ENCODE measurements at places on chromosomes 12 and 14. TPM values are rescaled to one million over a fixed set of nuclear protein-coding genes. Genes with fewer than 3 reads are reported as not detected.

GRCh38 chr12:80498059-80498728 lies 54.2 kb downstream of the PTPRQ start:
- no peaks in the 10 kb centered on the region for H3K27me3 ChIP-seq
- DNase-seq = no peak
- no peaks in the 10 kb centered on the region for H3K4me1 ChIP-seq
- H3K4me3 ChIP-seq = no peak overlapping the region

DNA sequence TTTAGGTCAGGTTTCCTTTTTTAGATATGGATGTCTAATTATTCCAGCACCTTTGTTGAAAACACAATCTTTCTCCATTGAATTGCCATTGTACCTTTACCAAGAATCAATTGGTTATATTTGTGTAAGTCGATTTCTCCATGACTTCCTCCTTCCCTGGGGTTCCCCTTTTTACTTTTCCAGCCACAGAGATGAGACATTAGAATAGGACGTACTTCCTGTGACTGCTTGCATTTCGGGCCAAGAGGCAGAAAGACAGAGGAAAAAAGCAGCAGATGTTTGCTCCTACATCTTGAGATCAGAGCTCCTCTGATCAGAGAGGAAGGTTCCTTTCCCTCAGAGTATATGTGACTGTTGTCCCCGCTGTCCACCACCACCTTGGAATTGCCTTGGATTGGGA lies 453.7 kb upstream of the RGS6 start:
- H3K36me3 ChIP-seq = no peaks in the 10 kb centered on the region
- H3K27ac ChIP-seq = peak overlapping the region; percentile 58
- DNase-seq = no peak
- no peaks in the 10 kb centered on the region for H3K27me3 ChIP-seq

Gene ACSS3
- 0.21 TPM for total RNA-seq

Gene SLC6A15
- not detected for total RNA-seq

GRCh38 chr12:113180333-113180732 lies 4.9 kb downstream of the DDX54 start:
- no peaks in the 10 kb centered on the region for H3K27me3 ChIP-seq
- no peak overlapping the region for H3K27ac ChIP-seq
- no peak for DNase-seq
- no peak overlapping the region for H3K4me3 ChIP-seq
- H3K36me3 ChIP-seq = peaks cover 71% of the 10 kb centered on the region
- H3K4me1 ChIP-seq = peaks cover 7% of the 10 kb centered on the region

Gene DACT1
- not detected for total RNA-seq

Gene PMEL
- 2.1 TPM for total RNA-seq

DNA sequence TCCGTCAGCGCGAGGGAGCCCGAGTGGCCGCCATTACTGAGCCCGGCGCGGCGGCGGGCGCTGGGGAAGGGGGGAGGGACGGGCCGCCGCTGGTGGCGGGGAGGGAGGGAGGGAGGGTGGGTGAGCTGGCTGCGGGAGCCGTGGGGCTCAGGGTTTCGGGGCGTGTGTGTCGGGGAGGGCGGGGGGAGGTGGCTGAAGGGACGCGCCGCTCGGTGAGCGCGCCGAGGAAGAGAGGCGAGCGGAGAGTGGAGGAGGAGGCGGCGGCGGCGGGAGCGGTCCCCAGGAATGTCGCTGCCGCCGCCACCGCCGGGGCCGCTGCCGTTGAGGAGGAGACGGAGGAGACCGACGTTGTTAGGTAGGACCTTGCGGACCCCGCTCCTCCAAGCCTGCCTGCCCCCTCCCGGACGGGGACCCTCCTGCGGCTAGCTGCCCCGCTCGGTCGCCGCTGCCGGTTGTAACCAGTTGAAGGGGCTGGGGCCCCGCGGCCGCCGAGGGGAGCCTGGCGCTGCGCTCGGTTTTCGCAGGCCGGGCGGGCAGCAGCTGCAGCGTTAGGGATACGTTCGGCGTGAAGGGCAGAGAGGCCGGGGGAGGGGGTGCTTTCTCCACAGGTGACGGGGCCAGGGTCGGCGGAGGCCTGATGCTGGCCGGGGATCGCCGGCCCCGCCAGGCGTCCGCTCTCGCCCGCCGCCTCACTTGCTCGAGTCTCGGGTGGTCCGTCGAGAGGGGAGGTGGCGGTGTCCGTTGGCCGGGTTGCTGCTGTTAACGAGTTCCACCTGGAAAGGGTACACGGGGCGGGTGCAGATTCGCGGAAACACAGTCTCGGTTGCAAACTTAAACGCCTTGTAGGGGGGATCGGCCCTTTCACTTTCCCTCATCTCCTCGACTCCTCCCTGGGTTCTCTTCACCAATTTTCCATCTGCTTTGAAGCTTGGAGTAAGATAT lies at the start of gene ARHGAP5:
Gene ARHGAP5, plus strand, starts transcription at position 224 of the 942 bp plus-strand sequence. CDS start 13,366 bp downstream, outside the sequence.
- H3K4me1 ChIP-seq = peaks cover 25% of the 10 kb centered on the region
- peaks cover 49% of the 10 kb centered on the region for H3K36me3 ChIP-seq
- H3K4me3 ChIP-seq = peak within 1 kb of the TSS; percentile 84
- H3K27ac ChIP-seq = peak within 1 kb of the TSS; percentile 86
- H3K27me3 ChIP-seq = no peaks in the 10 kb centered on the region

GRCh38 chr14:66425402-66425801 lies 60.8 kb upstream of the CCDC196 start:
- H3K4me3 ChIP-seq = no peak overlapping the region
- H3K36me3 ChIP-seq = no peaks in the 10 kb centered on the region
- H3K4me1 ChIP-seq = peaks cover 6% of the 10 kb centered on the region
- no peak for DNase-seq

DNA sequence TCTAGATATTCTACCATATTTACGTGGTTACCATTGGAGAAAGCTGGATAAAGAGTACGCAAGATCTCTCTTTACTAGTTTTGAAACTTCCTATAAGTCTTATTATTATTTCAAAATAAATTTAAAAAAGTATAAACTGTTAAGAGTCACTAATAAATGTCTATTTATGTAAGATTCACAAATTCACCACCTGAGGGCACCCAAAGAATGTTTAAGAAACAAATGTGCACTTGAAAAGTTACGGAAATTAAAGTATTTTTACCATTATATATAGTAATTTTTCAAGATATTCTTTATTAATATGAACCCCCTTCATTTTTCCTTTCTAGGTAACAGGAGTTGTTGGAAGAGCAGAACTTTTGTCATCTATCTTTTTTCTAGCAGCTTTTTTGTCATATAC lies 11.9 kb downstream of the TMTC3 start:
- H3K27ac ChIP-seq = no peak overlapping the region
- H3K27me3 ChIP-seq = no peaks in the 10 kb centered on the region
- no peak overlapping the region for H3K4me3 ChIP-seq
- no peaks in the 10 kb centered on the region for H3K4me1 ChIP-seq
- H3K36me3 ChIP-seq = no peaks in the 10 kb centered on the region

DNA sequence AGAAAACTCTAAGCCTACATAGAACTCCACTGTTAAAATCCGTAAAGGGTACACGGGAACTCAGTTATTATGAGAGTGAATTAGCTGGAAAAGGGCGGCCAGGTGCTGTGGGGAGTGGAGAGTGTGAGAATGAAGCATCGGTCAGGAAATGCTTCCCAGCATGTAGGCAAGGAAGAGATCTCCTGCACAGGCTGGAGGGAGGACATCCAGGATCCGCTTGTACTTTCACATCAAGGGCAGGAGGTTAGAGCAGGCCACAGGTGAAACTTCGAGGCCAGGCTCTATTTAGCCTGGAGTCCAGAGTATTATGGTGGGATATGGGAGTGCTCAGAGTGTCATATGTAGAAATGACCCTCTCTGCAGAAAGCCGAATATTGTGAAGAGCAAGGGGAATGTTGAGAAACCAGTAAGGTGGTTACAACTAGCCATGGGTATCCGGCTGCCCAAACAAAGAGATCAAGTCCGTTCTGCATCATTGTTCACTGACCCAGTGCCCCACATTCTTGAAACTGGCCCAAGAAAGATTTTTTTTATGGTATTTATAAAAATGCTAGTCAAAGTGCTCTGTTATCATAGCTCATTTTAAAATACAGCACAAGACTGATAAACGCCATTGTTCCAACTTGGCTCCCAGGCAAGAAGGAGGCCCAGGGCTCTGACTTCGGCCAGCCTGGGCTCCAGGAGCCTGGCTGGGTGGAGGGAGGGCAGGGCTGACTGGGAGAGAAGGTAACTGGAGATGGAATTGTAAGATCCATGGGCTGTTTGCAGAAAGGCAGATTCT lies 79.4 kb upstream of the HIF1A start:
- H3K4me3 ChIP-seq = no peak overlapping the region
- no peaks in the 10 kb centered on the region for H3K27me3 ChIP-seq
- peak overlapping the region; percentile 26 for H3K27ac ChIP-seq
- H3K4me1 ChIP-seq = peaks cover 14% of the 10 kb centered on the region
- no peak for DNase-seq

Gene ZNF839
- 18.3 TPM for total RNA-seq

- H3K27me3 ChIP-seq = no peaks in the 10 kb centered on the region
- no peak overlapping the region for H3K4me3 ChIP-seq
These were observed 31.9 kb downstream of the KCTD10 start for GRCh38 chr12:109445191-109445609.

Gene RILPL1
- total RNA-seq = 9.5 TPM

Gene CRIP1
- total RNA-seq = 13.2 TPM

GRCh38 chr14:73143003-73143402 lies 6.7 kb downstream of the PSEN1 start:
- H3K27ac ChIP-seq = no peak overlapping the region
- H3K36me3 ChIP-seq = peaks cover 6% of the 10 kb centered on the region
- DNase-seq = no peak
- no peaks in the 10 kb centered on the region for H3K27me3 ChIP-seq

Gene PIK3C2G
- 24.0 TPM for total RNA-seq

Gene LTBP2
- total RNA-seq = 4.3 TPM

DNA sequence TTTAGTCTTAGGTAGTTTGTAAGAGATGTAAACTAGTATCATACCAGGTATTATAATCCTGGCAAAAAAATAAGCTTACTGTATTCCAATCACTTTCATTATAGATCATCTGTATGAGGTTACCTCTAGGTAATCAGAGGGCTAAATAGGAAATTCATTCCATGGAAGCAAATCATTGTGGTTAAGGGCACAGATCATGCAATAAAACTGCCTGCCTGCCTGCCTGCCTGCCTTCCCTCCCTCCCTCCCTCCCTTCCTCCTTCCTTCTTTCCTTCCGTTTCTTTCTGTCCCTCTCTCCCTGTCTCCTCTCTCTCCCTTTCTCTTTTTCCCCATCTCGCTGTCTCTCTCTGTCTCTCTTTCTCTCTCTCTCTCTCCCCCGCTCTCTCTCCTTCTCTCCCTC lies 3.2 kb upstream of the CLEC9A start:
- DNase-seq = no peak
- no peak overlapping the region for H3K27ac ChIP-seq
- no peaks in the 10 kb centered on the region for H3K36me3 ChIP-seq
- no peaks in the 10 kb centered on the region for H3K27me3 ChIP-seq

GRCh38 chr14:95664546-95664945 lies 21.7 kb upstream of the TCL1B start:
- no peak for DNase-seq
- no peak overlapping the region for H3K4me3 ChIP-seq
- H3K36me3 ChIP-seq = no peaks in the 10 kb centered on the region
- H3K27ac ChIP-seq = no peak overlapping the region
- peaks cover 81% of the 10 kb centered on the region for H3K27me3 ChIP-seq

DNA sequence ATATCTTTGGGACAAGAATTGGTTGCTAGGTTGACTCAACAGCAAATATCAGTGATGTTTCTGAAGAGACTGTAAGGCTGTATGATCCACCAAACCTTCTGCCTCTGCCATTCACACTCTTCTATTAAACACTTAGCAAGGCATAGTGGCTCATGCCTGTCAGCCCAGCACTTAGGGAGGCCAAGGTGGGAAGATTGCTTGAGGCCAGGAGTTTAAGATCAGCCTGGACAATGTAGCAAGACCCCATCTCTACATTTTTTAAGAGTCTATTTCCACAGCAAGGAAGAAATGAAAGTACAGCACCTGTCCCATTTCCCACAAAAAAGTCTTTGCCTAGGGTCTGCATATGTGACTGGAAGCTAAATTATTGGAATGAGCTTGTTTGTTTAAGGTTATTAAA lies 7.8 kb downstream of the ARG2 start:
- H3K27ac ChIP-seq = no peak overlapping the region
- H3K4me3 ChIP-seq = no peak overlapping the region
- no peak for DNase-seq
- H3K27me3 ChIP-seq = no peaks in the 10 kb centered on the region

DNA sequence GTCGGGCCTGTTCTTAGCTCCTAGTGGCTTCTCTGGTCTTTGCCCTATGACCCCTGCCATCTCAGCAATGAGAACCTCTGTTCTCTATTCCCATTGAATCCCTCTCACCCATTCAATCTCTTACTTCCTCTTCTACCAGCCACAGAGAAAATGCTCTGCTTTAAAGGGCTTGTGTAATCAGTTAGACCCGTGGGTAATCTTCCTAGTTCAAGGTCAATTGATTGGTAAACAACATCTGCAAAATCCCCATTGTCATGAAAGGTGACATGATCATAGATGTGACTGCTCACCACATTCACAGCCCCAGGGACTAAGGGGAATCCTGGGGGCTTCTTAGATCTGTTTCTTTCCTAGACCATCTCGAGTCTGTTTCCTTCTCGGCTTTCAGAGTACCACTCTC lies 7.2 kb upstream of the CCDC197 start:
- DNase-seq = no peak
- no peak overlapping the region for H3K27ac ChIP-seq
- H3K4me1 ChIP-seq = peaks cover 14% of the 10 kb centered on the region
- H3K36me3 ChIP-seq = no peaks in the 10 kb centered on the region
- H3K4me3 ChIP-seq = no peak overlapping the region

DNA sequence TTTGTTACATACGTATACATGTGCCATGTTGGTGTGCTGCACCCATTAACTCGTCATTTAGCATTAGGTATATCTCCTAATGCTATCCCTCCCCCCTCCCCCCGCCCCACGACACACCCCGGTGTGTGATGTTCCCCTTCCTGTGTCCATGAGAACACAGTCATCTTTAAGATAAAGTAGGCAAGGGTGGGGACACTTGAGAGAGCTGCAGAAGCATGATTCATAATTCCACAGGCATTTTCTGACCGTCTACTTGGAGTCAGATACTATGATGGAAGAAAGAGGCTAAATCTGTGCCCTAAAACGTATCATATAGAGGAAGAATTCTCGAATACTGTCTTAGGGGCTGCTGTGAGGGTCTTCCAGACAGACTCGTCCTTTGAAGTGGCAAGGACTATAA lies 145.9 kb upstream of the VASH1 start:
- H3K27ac ChIP-seq = no peak overlapping the region
- DNase-seq = no peak
- H3K4me1 ChIP-seq = no peaks in the 10 kb centered on the region
- H3K27me3 ChIP-seq = peaks cover 92% of the 10 kb centered on the region
- no peaks in the 10 kb centered on the region for H3K36me3 ChIP-seq

GRCh38 chr12:47602949-47603558 lies 102.8 kb downstream of the RPAP3 start:
- no peak overlapping the region for H3K27ac ChIP-seq
- H3K27me3 ChIP-seq = no peaks in the 10 kb centered on the region
- H3K36me3 ChIP-seq = no peaks in the 10 kb centered on the region
- peaks cover 8% of the 10 kb centered on the region for H3K4me1 ChIP-seq
- H3K4me3 ChIP-seq = no peak overlapping the region
